HT1080 (cell line): ENCODE measurements at places on chromosomes 16 and 17. TPM values are rescaled to one million over a fixed set of nuclear protein-coding genes. Genes with fewer than 3 reads are reported as not detected.

Gene RNF112
- total RNA-seq: 0.27 TPM in 1 of 2 replicates, not detected in the other

- DNase-seq: no peak
Observed at GRCh38 chr17:41617136-41617535, 4.6 kb upstream of the KRT16 start.

DNA sequence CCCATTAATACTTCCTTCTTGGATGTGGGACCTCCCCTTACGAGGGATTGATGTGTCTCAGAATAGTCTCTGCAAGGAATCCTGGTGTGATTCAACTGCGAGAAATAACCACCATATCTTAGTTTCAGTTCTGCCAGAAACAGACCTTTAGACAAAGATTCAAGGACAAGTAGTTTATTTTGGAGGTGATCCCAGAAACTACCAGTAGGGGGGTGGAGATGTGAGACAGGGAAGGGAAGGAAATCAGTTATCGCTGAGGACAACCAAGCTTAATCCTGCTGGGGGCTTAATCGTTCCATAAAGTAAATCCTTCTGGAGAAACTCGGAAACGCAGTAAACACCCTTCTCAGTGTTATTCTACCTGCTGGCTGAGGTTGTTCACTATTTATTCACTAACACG, 5.0 kb upstream of the SDR42E1 start:
- DNase-seq: peak; percentile 71

GRCh38 chr17:72804949-72805707, 287.4 kb downstream of the SLC39A11 start:
- no peak for DNase-seq

DNA sequence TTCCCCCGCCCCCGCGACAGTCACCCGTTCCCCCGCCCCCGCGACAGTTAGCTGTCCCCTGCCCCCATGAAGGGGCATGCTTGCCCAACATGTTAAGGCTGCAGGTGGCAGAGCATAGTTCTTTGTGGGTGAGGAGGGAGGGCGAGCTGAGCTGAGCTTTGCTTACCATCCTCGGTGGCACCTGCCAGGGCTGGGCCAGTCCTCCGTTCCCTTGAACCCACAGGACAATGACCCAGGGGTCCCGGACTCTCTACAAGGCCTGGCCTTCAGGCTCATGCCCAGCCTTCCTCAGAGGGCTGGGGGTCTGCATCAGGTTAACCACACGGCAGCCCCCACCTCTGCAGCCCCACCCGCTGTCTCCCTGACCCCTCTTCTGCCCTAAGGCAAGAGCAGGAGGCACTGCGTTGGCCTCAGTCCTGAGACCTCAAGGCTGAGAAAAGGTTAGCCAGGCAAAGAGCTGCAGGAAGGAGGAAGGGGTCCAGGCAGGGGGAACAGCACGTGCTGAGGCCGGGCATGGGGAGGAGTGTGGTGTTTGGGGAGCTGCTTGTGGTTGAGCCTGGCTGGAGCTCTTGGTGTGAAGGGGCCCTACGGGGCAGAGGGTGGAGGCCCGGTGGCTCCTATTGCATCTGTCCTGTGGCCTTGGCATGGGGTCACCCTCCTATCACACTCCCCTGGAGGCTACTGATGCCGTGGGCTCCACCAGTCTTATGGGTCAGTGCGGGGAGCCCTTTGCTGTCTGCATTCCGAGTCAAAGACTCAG, 11.4 kb upstream of the DOC2B start:
- no peak for DNase-seq

DNA sequence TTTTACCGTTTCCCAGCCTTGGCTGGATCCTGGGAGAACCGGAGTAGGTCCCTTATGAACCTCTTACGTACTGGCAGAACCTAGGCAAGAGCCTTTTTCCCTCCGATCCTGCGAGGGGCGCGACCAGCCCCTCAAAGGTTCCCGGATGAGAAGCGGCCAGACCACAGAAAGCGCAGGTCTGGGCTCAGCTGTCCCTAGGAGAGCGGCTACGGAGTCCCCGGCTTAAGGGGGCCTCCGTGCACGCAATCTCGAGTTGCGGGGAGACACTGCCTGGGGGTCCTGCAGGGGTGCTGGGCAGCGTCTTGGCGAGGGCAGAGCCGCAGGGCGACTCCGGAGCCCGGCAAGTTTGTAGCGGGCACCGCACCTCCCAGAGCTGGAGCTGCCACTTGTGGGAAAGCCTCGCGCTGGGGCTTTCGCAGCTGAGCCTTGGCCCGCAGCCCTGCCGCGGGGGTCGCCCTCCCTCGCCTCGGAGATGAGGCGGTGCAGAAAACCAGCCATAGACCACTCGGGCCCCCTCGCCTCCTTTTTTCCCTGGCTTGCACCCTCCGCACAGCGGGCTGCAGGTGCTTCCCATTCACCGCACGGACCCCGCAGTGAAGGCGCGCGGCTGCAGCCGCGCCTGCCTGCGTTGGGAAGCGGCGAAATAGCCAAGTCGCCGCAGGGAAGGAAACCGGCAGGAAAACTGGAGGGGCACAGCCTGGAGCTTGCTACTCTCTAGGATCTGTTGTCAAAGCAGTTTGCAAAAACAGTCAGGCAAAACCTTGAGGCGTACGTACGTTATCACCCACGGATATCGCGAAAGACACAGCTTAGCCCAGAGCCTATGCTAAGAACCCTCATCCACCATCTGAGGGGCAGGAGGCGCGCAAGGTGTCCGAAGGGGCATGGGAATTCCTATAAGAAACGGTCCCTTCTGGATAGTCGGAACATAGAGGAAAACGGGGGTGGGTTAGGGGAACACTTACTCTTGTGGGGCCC, 834 bp downstream of the CDH8 start:
- DNase-seq: no peak
